ENCODE measurements at places on chromosomes 12 and 14.

DNA sequence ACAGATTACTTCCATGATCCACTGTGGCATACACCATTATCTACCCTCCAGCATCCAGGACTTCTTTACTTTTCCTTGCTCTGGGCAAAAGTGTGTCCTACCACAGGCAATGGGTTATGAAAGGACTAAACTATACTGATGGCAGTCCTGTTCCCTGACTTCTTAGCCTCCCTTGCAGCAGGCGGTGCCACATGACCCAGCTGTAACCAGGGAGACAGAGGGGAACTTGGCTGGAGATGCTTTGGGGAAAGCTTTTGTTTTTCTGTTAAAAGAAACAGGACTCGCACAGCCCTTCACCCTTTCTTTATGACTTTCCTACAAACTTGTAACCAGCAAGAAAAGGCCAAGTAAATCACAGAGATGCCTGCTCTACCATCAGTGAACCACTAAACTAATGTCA lies 394.4 kb downstream of the PCNX1 start:
- no peak for DNase-seq

DNA sequence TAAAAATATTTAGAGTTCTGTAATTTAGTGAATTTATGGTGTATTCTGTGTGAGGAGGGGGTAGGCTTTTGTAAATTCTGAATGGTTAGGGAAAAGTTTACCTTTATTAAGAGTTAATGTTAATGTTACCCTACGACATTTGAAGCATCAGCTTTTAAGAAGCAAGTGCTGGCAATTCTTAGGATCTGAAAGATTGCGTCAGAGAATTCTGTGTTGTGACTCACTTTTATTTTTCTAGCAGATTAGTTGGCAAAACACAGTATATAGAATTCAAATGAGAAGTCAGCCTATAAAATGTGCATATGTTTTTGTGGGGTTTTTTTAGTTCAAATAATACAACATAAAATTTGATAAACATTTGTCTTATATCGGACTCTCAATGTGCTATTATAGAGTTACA lies 97.6 kb downstream of the RAD52 start:
- DNase-seq = peak; percentile 81

- DNase-seq = no peak
Measured at GRCh38 chr14:105862581-105863239, 336.3 kb downstream of the TMEM121 start.

DNA sequence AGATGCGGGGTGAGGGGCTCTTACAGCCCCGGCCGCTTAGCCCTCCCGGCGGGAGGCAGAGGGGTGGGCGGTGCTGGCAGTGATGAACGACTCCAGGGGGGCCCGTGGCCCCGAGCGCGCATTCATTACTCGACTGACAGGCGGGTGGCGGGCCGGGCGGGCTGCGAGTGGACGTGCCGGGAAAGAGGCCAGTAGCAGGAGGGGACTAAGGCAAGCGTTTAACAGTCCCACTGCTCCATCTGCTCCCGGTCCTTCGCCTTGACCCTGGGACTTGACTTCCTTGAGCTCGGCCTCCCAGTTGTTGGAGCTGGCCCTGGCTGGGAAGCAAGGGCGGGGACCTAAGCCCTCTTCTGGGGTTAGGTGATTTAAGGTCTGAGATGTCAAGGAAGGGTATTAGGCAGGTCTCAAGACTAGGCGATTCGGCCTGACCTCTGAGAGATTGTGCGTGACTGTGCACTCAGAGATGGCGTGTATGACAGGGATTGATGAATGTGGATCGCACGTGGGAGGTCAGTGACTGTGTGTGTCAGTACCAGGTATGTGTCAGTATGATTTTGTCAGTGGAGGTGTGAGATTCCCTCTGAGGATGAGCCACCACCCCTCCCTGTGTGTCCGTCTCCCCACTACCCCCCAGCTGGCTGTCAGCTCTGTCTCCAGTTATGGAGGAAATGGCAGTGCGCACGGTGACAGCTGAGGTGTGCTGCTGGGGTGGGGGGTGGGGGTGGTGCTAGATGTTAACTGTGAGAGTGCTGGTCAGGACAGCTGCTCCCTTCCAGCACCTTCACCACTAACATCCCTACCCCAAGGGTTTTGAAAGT lies 3.6 kb upstream of the DNAJC22 start:
- peak; percentile 52 for DNase-seq

DNA sequence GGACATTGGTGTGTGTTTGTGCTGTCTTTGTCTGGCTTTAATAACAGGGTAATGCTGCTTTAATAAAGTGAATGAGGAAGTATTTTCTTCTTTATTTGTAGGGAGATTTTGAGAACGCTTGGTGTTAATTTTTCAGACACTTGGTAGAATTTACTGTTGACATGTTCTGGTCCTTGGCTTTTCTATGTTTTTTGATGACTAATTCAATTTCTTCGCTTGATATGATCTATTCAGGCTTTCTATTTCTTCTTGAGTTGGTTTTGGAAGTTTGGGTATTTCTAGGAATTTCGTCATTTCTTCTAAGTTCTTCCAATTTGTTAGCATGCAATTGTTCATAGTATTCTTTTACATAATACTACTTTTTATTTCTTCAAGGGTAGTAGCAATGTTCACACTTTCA lies 167.8 kb downstream of the TTC6 start:
- DNase-seq = no peak

DNA sequence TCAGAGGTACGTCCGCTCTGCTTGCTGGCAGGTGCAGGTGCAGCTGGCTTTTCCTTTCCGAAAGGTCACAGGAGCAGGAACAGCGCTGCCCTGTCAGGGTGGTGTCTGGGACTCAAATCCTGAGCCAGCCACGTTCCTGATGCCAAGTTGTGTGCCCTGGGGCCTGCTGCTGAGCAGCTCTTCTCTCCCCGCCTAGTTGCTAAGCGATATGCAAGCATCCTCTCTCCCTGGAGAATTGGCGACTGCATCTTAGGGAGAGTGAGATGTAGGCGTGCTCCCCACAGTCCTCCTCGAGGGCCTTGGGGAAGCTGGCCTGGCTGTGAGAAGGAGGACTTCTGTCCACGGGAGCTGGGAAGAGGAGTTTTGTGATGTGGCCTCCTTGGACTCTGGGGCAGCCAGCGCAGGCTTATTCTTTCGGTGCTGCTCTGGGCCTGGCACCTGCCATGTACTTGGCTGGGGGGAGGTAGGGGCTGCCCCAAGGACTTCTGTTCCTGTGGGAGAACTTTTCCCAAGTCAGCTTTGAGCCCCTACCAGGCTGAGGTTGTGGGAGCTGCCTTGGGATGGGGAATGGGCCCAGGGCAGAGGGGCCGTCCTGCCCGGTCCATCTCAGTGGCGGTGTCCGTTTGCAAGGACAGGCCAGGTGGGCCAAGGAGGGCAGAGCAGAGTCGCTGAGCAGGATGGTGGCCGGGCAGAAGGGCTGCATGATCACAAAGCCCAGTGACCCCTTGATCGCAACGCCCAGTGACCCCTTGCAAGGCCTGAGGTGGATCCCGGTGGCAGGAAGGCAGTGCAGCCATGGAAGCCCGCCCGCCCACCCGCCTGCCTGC lies 183.5 kb downstream of the ADGRD1 start:
- no peak for DNase-seq

DNA sequence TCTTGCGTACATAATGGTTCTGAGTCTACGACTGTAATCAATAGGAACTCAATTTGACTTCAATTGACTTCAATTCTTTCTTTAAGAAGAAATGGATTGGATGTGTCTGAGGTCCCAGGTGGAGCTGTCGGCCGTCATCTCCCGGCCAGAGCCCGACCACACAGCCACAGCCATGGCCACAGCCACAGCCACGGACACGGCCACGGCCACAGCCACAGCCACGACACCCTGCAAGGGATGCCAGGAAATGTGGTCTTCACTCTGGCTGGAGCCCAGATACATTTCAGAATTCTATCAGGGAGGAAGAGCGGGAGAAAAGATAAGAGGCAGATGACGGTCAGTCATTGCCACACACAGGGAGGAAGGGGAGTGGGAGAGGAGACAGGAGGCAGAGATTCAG lies 58.9 kb downstream of the GALNT9 start:
- no peak for DNase-seq

DNA sequence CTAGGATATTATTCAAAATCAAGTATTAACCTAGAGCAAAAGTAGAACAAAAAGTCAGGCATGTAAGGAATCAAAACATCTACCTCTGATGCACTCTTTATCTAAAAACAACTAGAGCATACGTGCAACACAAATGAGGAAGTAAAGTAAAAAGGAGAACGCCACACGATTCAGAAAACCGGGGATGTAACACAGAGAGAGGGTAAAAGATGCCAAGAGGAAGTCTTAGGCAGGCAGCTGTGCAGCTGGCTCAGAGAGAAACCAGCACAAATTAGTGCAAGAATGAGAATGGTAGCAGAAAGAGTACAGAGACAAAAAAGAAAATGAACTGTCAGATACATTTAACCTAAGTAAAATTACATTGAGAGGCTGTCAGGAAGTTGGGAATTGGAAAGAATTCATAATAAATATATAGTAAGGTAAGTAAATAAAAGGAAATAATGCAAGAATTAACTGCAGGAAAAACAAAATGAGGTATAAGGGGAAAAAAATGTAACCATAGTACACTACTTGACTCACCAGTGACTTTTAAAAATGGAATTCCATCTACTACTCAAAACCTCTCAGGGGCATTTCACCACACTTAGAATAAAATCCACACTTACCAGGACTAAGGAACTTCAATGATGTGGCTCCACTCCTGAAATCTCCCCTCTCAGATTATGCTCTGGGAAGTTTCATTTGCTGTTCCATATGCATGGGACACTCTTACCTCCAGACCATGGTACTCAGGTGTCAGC lies 17.1 kb downstream of the BCAT1 start:
- peak; percentile 44 for DNase-seq

GRCh38 chr14:24605435-24606190 lies 3.9 kb downstream of the GZMH start:
- DNase-seq = peak; percentile 46

DNA sequence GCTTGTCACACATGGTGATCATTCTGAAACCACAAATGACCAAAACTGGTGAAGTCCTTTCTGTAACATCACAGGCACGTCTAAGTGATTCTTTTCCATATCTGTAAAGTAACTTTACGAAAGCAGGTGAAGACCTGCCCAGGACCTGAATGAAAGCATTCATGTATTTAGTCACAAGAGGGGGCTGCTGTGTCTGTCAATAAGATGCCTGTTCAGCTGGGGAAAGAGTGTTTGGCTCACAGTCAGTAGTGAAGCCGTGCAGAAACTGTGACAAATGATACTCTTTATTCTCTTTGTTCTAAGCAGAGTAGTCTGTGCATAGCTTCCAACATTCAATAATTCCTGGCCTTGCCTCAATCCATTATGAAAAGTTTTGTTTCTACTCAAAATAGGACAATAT lies 373.5 kb upstream of the OR4E1 start:
- DNase-seq = peak; percentile 54

DNA sequence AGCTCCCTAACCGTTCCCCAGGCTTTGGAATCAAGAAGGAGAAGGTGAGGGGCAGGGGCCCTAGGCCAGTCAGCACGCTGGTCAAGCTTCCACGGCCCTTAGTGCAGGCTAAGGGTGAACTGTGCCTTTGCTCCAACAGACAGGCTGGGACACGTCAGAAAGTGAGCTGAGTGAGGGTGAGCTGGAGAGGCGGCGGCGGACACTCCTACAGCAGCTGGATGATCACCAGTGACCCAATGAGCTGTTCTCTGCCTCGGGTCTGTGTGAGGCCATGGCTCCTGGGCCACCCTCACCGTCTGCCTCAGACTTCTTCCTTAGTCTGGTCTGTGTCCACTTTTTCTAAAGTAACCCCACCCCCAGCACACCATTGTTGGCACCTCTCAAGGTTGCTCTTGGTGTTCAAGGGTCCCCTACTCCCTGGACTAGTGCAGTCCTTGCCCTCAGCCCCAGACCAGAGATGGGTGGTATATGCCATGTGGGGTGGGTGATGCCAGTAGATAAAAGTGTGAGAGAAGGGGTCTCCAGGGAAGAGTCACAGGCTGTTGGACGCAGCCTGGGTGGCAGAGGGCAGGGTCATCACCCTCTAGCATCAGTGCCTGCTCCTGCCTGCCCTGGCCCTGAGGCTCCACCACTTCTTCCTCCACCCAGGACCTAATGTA lies 20.7 kb downstream of the PRPF40B start:
- peak; percentile 85 for DNase-seq

DNA sequence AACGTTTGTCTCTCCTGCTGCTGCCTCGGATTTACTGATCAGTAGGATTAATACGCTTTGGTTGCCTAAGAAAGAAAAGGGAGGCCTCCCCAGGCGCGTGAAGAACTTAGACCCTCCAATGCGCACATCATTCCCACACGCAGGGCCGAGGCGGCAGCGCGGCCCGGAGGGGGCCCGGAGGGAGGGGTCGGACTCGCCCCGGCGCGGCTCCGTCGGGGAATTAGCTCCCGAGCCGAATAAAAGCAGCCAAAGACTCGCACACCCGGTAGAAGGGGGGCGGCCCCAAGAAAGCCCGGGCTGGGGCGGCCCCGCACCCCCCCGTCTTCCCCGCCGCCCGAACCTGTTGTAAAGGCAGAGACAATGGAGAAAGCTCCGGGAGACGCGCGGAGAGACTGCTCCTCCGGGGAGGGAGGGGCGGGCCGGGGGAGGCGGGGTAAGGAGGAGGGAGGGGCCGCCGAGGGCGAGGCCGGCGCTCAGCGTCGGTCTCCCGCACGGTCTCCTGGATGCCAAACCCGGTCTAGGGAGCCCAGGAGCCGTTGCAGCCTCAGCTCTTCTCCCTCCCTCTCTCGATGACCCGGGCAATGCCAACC lies at the start of gene NELL2:
Gene NELL2 (minus strand): TSS at position 362 of the 590 bp plus-strand sequence. CDS start 446 bp downstream, outside the sequence.
- DNase-seq = peak; percentile 53

DNA sequence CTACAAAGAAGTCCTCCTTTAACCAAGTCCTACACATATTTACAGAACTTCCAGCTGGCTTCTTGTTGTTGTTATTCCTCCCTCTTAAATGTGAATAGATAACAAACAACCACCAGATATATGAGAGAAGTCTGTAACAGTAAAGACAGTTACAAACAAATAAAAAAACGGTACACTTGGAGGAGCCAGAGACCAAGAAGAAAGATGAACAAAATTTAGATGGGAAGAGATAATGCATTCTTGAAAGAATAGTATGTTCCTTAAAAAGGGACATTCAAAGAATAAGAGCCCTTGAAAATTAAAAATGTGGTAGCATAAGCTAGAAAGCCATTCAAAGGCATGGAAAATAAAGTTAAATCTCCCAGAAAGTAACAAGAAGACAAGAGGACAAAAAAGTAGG lies 25.9 kb downstream of the SLCO1A2 start:
- DNase-seq = no peak

Data from epithelial cell of esophagus (primary cell).